ENCODE measurements at places on chromosomes 5 and 9.

DNA sequence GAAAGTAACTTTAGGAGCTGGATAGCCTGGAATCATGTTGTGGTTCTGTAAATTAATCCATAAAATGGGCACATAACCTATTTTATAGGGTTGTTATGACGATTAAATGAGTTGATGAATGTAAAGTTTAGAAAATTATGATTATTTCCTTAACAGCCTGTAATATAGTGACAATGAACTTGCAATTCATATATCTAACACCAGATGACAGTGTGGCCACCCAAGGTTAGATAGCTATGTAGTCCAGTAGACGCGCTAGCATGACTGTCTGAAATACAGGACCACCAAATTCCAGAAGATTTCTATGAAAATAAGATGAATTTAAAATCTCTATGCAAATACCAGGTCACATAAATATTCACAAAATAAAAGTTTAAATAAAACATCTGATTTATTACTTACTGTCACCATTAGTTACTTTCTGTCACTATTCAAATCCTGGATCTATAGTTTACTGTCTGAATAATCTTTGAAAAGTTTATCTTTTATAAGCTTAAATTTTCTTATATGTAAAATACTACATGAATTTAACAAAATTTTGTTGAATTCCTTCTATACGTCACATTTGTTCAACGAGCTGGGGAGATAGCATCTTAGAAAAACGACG lies 26.1 kb upstream of the MACIR start:
- no peak for DNase-seq

DNA sequence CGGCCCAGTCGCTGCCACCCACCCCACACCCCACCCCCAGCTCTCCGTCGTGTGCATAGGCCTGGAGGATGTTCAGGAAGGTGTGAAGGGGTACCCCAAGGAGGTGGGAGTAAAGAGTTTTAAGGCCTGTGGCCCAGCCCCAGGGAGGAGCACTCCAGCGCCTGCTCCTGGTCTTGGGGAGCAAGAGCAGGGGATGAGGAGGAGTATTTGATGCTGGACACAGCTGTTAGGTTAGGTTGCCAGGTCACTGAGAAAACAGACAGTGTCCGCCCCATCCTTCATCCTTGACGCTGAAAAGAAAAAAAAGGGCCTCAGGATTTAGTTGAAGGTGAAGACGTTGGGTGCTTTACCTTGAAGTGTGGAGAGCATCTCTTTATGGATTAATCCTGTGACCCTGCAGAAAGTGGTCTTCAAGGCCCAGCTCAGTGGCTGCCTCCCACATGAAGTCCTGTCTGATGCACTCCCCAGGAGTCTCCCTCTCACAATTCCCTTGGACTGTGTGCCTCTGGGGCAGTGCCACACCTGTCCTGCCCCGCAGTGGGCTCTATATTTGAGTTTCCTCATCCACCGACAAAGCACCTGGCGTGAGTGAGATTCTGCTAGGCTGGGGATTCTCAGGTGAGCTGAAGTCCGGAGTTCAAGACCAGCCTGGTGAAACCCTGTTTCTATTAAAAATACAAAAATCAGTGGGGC lies 101.8 kb downstream of the SPRY4 start:
- DNase-seq: no peak

GRCh38 chr5:84696651-84697050 lies 312.0 kb upstream of the EDIL3 start:
- no peak for DNase-seq

DNA sequence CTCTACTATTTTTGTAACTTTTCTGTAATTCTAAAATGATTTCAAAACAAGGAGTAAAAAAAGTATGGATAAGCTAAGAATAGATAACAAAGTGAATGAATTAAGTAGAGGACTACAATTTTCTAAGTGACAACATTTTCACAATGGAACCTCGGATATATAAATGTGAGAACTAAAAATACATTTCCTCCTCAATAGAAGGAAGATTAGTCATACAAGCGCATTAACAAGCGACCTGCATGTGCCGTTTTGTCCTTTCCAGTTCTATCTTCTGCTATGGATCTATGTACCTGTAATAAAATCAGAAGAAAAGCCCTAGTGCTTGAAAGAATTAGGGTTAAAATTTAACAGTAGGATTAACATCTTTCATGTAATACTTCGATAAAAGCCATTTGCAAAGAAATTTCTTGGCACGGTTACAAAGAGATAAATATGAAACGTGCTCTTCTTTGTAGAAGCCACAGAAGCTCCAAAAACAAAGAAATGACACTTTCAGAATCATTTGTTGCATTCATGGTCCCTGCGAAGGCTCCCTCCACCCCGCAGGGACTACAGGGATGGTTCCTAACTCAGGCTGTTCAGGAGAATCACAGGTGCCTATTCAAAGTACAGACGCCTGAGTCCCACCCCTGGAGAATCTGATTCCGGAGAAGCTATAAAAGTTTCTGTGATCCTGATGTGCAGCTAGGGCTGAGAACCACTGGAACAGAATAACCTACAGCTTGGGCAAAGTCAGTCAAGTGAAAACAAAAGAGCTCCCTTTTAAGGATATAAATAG lies 216.6 kb upstream of the EFNA5 start:
- no peak for DNase-seq
